A375 (cell line): ENCODE measurements at places on chromosomes 16 and 17. TPM values are rescaled to one million over a fixed set of nuclear protein-coding genes. Genes with fewer than 3 reads are reported as not detected.

The STUB1 gene
- 237 and 270 TPM in 2 replicates for total RNA-seq

The ACSM3 gene
- 0.41 and 1.9 TPM in 2 replicates for total RNA-seq

The TLE7 gene
- total RNA-seq: not detected in 2 replicates

The RNF112 gene
- total RNA-seq: 0.08 and 0.26 TPM in 2 replicates

The KCNJ18 gene
- total RNA-seq: 0.08 TPM in 1 of 2 replicates, not detected in the other

The KRT32 gene
- total RNA-seq: 0.08 and 0.19 TPM in 2 replicates

The NLRC5 gene
- total RNA-seq: 10.0 and 14.2 TPM in 2 replicates

The ITGAD gene
- 0.19 TPM in 1 of 2 replicates, not detected in the other for total RNA-seq

The TLCD3B gene
- 0.56 and 3.3 TPM in 2 replicates for total RNA-seq

The ABCC6 gene
- 0.29 and 1.8 TPM in 2 replicates for total RNA-seq

The SLC5A11 gene
- 0.19 TPM in 1 of 2 replicates, not detected in the other for total RNA-seq

The RND2 gene
- total RNA-seq: 0.21 TPM in 1 of 2 replicates, not detected in the other

The CCL7 gene
- not detected in 2 replicates for total RNA-seq

The RILP gene
- 13.8 and 17.3 TPM in 2 replicates for total RNA-seq

The CTRB1 gene
- total RNA-seq: not detected in 2 replicates

The MYH3 gene
- 0.98 and 1.4 TPM in 2 replicates for total RNA-seq

The TP53TG3 gene
- total RNA-seq: 0.58 and 5.6 TPM in 2 replicates

The MXRA7 gene
- total RNA-seq: 49.4 and 57.9 TPM in 2 replicates

The PLA2G10 gene
- total RNA-seq: not detected in 2 replicates

The KRTAP4-6 gene
- total RNA-seq: not detected in 2 replicates

The OR1F1 gene
- not detected in 2 replicates for total RNA-seq

The KRT9 gene
- 2.2 and 2.6 TPM in 2 replicates for total RNA-seq

The ABCA9 gene
- 0.03 and 0.23 TPM in 2 replicates for total RNA-seq

The MAPT gene
- total RNA-seq: 0.88 and 3.1 TPM in 2 replicates

The IL21R gene
- 1.6 and 2.5 TPM in 2 replicates for total RNA-seq

The NQO1 gene
- total RNA-seq: 376 and 403 TPM in 2 replicates
